ENCODE measurements at places on chromosomes 1 and 21.

DNA sequence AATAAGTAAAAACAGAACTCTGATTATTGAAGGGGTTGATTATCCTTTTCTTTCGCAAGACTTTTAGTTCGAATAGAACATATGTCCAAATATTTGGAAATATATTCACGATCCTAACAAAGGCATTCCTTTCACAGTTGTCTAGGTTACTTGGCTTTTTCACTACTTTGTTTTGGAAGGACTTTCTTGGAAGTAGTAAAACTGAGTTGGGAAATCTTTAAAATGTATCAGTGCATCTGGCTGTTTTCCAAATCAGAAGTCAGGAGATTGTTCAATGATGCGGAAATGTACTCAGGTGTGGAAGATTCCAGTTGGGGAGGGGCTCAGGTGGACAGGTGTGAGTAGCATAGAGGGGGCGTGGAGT lies 67.1 kb downstream of the SH3BGR start:
- DNase-seq: no peak

DNA sequence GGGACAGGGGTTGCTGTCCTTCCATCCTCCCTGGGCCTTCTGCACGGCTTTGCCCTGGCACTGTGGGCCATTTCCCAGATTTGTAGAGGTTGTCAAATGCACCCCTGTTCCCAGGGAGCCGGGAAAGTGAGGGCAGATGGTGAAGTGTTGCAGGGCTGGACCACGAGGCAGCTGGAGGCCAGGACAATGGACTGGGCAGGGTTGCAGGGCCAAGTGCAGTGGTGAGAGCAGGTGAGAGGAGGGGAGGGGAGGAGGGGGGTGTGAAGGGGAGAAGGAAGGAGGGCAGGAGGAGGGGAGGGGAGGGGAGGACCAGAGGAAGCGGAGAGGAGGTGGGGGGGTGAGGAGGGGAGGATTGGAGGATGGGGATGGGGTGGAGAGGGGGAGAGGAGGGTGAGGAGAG lies 443.9 kb downstream of the CAMTA1 start:
- DNase-seq: no peak

- DNase-seq: no peak
Measured at GRCh38 chr1:37392051-37392450, 82.3 kb upstream of the ZC3H12A start.

DNA sequence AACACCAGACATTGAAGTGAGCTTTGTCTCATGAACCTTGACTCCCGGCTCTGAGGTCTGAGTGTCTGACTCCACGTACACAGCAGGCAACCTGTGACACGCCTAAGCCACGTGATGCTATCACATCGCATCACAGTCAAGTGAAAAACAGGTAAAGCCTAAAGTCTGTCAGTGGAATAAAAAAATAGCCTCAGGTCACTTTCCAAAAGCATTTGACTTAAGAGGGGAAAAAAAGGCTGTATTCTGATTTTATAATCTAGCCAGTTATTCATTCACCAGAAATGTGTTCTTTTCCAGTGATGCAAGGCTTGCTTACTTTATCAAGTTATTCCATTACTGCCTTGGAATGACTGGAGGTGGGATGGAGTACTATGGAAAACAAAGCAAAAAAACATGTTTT lies 163.2 kb upstream of the HMCN1 start:
- DNase-seq: no peak

- DNase-seq: no peak
Measured at GRCh38 chr1:4512636-4513035, 141.8 kb upstream of the AJAP1 start.

- no peak for DNase-seq
Measured at GRCh38 chr21:44999428-44999971, 59.7 kb downstream of the SLX9 start.

GRCh38 chr1:91582431-91582921 lies 81.8 kb downstream of the CDC7 start:
- DNase-seq: no peak

DNA sequence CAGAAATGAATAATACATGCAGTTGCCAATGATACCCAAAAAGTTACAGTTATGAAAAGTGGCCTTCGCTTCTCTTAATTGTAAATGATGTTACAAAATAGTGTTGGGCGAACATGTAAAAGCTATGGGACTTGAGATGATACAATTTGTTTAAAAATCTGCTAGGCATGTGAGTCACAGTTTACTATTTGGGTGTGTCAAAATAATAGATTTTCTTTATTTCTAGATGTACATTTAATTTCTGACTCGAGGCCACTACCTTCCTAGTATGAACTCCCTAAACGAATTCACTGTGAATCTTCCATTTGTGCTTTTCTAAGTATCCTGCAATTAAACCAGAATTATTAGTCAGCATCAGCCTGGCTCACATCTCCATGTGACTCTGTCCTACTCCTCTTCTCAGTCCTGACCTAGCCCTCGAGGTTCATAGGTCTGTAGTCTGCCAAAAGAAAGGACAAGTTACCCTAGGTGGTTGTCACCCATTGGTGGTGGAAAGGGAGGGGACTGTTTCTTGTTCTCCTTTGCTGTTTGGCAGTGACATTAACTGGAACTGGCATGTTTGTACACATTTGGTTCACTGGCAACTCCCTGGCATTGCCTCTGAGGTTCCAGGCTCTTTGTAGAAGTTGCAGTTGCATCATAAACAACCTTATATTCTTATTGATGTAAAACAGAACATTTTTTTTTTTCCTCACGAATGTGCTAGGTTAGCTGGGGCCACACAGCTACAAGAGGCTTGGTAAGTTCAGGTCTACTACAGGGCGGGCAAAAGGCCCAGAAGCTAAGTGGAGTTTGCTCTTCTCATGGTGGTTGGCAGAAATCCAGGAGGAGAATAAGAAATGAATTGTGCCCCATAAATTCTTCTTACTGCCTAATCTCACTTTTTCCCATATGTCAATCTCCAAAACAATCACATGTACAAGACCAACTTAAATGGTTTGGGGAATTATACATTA lies 746.5 kb upstream of the ADAMTS5 start:
- no peak for DNase-seq

GRCh38 chr1:84299536-84300170 lies 1.9 kb upstream of the SAMD13 start:
- DNase-seq: no peak

All from activated CD8-positive, alpha-beta T cell treated with anti-CD3 and anti-CD28 coated beads, Interleukin-2, amount 10 ng/mL, durations not matched to agents 7 days and 5 days (primary cell).